Fibroblast of skin of right biceps (primary cell): ENCODE measurements at places on chromosomes 3 and 15.

DNA sequence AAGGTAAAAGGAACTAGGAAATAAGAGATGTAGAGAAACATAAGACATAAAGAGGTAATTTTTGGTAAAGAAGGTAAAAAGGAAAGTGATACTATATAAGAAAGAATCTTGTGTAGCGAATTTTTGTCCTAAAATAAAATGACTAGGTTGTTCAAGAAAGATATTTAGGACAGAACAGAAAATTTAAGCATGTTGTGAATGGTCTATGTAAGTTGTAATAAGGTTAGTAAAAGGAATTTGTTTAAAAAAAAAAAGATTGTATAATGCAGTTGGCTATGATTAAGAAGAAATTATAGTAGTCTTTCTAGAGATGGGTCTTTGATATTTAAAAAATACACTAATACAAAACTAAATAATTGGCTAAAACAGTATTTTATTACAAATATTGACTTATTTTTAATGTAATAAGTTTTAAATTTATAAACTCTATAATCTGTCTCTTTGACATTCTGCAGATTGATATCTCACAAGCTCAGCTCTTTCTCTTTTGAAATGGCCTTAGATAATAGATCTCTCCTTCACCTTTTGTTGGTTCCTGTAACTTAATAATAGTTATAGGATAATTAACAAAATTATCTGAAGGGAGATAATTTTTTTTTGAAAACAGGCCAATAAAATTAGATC, 3.7 kb upstream of the SLC41A3 start:
- DNase-seq = no peak

- no peak for DNase-seq
Measured at GRCh38 chr3:22748453-22749045, 454.6 kb upstream of the UBE2E2 start.

DNA sequence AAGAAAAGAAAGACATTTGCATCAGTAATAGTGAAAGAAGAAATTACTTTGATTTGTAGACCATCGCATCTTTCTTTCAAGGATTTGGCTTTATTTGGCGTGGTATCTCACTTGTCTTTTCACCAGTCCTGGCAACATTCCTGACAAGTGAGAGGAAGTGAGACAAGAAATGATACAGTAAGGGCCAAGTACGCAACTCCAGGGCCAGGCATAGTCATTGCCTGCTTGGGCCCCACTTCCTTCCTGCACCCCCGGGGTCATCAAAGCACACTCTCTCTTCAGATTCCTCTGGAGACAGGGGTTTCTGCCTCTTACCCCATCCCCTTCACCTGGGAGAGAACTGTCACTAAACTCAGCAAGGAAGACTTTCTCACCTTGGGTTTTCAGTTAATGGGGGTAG, 55.1 kb downstream of the CD47 start:
- DNase-seq = peak; percentile 19

GRCh38 chr3:11464356-11464755, 179.4 kb downstream of the VGLL4 start:
- no peak for DNase-seq

DNA sequence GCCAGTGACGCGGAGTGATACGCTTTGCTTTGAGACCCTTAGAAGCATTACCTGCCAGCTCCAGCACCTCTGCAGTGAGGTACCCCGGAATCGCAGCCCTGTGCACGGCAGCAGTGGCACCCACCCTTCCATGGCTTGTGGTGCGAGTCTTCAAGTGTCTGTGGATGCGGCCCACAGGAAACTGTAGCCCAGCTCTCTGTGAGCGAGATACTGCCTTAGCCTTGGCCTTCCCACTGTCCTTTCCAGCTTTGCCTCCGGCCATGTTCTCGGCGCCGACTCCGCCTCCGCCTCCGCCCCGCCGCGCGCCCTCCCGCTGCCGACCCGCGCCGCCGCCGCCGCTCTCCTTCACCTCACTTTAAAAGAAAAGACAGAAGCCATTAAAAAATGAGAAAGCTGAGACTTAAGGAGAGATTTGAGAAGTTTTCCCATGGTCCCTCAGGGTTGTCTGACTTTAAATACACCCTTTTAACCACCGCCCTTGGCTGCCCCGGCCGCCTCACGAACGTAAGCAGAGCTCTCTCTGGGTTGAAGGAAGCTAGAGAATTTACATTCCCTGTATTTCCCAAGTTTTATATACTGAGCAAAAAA, 78.5 kb upstream of the FAM174B start:
- DNase-seq = peak; percentile 46

- peak; percentile 64 for DNase-seq
Measured at GRCh38 chr3:106827515-106828213, 549.6 kb upstream of the CCDC54 start.

- DNase-seq = no peak
Measured at GRCh38 chr3:27649277-27649676, 72.8 kb downstream of the EOMES start.

- no peak for DNase-seq
Measured at GRCh38 chr3:37603722-37604121, 258.0 kb upstream of the CTDSPL start.

DNA sequence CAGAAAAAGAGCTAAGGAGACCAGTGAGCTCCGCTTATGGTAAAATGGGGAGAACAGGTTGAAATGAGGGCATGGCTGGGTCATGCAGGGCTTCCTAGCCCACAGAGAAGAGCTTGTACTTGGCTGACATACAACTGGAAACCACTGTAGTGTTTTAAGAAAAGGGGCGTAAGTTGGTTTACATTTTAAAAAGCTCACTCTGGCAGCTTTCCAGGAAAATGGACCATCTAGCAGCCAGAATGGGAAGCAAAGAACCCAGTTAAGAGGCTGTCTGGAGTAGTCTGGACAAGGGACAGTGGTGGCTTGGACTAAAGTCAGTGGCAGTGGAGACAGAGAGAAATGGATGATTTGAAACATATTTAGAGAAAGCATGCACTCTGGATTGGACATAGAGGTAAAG, 1.9 kb downstream of the MORC1 start:
- DNase-seq = no peak

DNA sequence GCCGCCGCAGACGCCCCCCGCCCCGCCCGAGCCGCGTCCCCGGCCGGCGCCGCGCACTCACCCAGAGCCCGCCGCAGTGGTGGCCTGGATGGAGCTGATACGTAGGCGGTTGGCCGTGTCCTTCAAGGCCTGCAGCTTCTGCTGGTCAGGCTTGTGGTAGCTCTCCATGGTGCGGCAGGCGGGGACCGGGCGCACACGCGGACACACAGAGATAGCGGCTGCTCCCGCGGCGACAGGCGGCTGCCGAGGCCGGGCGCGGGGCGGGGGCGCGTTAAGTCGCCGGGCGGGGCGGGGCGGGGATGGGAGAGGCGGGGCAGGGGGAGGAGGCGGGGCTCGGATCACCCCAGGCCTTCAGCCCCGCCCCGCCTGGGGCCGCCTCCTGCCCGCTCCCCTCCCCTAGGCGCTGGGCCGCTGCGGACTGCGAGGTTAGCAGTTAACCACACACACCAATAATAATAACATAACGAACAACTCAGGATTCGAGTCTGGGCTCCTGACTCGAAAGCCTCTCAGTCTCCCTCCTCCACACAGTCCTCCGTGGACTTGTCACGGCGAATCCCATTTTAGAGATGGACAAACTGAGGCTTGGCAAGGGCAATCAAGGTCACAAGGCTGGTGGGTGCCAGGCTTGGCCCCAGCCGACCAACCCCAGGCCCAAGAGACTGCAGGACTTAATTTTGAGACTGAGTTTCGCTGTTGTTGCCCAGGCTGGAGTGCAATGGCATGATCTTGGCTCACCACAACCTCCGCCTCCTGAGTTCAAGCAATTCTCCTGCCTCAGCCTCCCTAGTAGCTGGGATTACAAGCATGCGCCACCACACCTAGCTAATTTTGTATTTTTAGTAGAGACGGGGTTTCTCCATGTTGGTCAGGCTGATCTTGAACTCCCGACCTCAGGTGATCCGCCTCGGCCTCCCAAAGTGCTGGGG, at the start of gene TKT:
TSS of gene TKT (minus strand) at position 248 of the 929 bp plus-strand sequence. CDS start at position 168, 80 bp downstream.
- peak; percentile 87 for DNase-seq

- no peak for DNase-seq
Measured at GRCh38 chr3:61808526-61808925, 247.2 kb downstream of the PTPRG start.

DNA sequence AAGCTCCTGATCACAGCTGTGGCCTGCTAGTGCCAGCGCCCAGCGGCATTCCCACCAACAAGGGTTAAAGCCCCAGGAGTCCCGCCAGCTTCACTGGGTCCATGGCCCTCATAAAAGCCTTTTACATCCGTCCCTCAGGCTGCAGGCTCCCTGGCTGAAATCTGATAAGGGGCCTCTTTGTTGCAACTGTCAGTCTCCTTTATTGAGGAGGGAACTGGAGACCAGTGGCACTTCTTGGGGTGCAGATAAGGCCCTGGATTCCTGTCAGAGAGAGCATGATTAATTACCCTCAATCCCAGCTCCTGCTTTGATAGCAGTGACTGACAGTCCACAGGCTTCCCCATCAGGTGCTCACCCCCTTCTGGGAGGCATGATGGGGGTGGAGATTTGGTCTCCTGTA, 30.9 kb upstream of the CLK3 start:
- DNase-seq = no peak

GRCh38 chr3:55556619-55557537, 69.8 kb upstream of the WNT5A start:
- DNase-seq = peak; percentile 73

GRCh38 chr3:133448478-133449122, 48.7 kb downstream of the BFSP2 start:
- DNase-seq = no peak

DNA sequence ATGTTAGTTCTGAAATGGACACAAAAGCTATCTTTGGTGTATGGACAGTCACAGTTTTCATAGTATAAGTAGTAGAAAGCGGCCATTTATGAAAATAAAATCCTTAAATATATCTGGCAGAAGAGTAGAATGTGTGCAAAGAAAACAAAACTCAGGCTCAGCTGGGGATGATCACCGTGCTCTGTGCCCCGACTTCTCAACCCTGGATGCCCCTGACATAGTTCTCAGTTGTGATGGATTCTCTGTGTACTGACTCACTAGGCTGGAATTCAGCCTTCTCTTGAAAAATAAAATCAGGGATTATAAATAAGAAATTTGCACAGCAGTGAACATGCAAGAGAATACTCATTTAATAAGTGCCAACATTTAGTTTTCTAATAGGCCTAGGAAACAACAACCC, 925.1 kb upstream of the NR2F2 start:
- peak; percentile 59 for DNase-seq

GRCh38 chr15:61243983-61244593, 15.0 kb upstream of the RORA start:
- peak; percentile 23 for DNase-seq

- DNase-seq = peak; percentile 93
Measured at GRCh38 chr15:31932576-31932975, 97.7 kb upstream of the CHRNA7 start.

DNA sequence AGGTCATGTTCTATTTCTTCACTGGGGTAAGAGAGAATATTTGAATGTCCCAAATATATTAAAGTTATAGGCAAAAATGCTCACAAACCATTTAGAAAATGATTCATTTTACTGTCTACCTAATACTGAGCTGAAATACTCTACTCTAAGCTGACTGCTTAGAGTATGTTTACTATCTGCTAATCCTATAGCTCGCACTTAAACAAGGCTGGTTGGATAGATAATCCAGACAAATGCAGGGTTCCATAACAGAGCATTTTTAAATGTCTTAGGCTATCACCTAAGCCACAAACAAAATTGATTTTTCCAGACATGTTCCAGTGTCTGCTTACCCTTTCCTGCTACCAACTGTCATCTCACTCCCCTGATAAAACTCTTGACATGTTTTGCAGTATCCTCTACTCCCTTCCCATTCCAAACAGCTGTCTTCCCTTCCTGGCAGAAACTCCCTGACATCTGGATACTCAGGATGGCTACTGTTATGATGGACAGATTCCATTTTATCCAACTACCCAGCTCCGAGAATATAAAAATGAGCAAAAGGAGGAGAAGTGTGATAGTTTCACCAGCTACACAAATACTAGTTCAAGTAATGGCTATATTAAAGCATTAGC, 1034.7 kb downstream of the FHIT start:
- DNase-seq = no peak

DNA sequence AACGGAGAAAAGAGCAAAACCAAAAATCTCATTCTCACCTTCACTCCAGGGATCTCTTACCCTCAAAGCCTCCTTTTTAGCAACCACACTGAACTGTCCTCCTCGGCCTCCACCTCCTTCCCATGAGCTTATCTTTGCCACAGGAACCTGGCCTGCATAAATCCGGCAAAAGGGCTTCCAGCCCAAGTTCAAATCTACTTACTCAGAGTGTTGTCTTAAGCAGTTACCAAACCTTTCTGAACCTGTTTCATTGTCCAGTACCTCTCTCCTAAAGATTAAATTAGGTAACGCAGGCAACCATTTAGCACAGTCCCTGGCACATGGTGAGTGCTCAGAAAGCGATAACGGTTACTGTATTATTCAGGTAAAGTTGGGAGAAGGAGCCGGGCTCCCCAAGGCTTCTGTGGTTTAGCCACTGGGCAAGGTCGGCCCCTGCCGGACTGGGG, 777 bp downstream of the CIB1 start:
- no peak for DNase-seq

DNA sequence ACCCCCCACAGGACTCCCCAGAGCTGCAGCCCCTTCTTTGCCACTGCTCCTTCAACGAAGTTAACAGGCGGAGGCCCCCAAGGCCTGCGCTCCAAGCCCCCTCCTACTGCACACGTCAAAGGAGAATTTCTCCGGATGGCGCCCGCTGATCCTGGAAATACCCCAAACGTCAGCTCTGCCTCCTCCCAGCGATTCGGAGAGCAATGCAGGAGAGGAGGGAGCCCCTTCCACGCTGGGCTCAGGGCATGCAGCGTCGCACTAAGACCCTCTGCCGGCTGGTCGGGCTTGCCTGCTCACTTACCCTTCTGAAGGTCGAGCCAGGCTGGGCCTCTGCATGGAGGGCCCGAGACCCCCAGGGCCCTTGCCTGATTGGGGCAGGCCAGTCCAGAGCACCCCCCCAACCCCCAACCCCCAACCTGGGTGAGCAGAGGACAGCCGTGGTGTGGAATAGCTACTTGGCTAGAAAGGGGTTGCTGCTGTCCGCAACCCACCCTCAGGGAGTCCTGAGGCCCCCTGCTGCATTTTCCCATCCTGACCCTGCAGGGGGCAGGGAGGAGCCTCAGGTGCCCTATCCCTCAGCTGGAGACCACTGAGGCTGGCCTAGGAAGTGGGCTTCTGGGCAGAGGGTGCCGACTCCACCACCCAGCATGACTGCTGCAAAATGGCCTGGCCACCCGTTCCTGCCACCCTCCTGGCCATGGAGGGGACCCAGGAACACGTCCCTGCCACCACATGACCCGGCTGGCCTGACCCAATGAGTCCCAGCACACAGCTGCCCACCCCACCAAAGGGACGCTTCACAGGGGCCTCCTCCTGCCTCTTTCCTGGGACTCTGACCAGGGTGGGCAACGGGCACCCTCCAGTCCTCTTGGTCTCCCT, 976 bp downstream of the ATP2B2 start:
- DNase-seq = no peak

- no peak for DNase-seq
Measured at GRCh38 chr3:138740072-138740471, 94.7 kb downstream of the PIK3CB start.
